Activated gamma-delta T cell treated with anti-CD3 and anti-CD28 coated beads, Interleukin-2, amount 50 U/mL, for 16 hours (primary cell): ENCODE measurements at places on chromosomes 2 and 18.

- no peak for DNase-seq
Observed at GRCh38 chr18:72233106-72233505, 311.0 kb downstream of the CBLN2 start.

GRCh38 chr2:46719487-46719886, 196.1 kb downstream of the MCFD2 start:
- DNase-seq, result no peak

- no peak for DNase-seq
Observed at GRCh38 chr2:157244691-157245090, 12.8 kb upstream of the GALNT5 start.

GRCh38 chr2:164622338-164623106, 1.2 kb upstream of the GRB14 start:
- DNase-seq, result no peak

DNA sequence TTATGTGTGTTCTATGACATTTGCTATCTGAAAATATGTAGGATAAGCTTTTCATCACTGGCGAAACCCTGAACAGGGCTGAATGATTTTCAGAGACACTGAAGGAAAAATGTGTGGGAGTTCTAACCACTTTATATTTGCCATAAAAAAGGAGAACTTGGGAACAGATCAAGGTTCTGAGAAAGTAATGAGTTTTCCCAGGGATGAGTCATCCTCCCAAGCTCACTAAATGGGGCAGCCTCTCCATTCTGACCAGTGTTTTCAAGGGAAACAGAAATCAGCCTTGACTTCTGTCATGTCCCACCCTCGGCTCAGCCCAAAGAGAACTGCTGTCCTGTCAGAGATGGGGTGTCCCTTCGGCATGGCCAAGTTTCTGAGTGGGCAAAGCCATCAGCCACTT, 2109.8 kb upstream of the CELF4 start:
- no peak for DNase-seq

- DNase-seq, result no peak
Observed at GRCh38 chr2:102181376-102181775, 5.4 kb upstream of the IL1RL2 start.

DNA sequence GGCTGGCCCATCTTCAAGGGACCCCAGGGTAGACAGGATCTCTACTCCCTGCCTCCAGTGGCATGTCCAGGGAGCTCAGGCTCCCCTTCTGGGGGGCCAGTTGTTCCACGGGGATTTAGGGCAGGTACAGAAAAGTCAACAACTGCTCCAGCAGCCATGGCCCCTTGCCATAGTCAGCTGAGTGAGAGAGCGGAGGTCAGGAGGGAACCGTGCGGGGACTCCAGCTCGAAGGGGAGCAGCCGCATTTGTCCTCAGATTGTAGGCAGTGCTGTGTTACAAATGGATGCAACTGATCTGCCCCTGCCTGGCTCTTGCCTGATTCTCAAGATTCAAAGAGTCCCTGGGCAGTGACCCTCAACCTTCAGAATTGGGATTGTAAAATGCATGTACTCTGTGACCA, 49.9 kb downstream of the ITGB1BP1 start:
- DNase-seq, result no peak

DNA sequence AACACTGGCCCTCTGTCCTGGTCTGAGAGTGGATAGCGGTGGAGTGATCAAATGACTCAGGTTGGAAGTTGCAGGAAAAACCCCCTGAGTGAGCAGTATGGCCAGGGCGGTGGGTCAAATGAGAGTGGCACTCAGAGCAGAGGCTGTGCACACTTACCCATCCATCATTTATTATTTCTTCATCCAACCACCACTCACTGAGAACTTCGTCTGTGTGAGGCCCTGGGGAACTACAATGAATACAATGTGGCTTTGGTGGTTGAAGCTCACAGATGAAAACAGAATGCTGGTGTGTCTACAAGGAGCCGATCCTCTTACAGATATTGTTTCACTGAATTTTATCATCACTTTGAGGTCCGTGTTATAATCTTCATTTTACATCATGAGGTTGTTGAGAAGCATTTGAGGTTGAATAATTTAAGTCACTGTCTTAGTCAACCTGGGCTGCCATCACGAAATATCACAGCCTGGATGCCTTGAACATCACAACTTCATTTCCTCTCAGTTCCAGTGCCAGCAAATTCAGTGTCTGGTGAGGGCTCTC, 73.4 kb upstream of the ID2 start:
- no peak for DNase-seq

DNA sequence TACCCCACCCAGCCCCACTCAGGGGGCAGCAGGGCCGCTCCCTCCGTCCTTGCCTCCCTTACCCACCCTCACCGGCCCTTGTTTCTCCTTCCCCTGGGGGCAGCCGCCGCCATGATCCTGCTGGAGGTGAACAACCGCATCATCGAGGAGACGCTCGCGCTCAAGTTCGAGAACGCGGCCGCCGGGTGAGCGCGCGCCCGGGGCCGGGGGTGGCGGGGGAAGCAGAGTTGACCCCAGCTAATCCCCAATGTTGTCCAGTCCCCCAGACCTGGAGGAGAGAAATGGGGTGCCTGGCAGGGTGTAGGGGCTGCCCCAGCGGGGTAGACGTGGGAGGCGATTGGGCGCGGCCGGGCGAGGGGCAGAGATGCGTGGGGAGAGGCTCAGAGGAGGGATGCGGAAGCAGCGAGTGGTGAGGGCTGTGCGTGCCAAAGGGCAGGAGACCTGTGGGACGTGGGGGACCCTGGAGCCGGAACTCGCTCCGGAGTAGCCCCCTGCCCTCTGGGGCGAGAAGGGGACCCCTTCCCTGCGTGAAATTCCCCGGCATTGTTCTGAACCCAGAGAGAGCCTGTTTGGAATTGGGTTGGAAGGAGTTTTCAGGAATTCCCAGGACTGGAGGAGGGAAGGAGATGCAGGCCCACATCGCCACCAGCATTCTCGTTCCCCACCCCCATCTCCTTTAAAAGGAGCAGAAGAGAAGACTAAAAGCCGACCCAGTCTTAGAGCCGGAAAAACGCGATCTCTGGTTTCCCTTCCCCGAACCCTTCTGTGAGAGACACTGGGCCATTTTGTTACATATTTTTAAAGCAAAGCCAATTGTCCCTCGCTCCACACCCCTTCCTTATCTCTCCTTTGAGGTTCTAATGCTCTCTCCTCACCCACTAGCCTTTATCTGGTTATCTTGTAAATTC, 625 bp downstream of the ARPC2 start:
- peak; percentile 52 for DNase-seq

DNA sequence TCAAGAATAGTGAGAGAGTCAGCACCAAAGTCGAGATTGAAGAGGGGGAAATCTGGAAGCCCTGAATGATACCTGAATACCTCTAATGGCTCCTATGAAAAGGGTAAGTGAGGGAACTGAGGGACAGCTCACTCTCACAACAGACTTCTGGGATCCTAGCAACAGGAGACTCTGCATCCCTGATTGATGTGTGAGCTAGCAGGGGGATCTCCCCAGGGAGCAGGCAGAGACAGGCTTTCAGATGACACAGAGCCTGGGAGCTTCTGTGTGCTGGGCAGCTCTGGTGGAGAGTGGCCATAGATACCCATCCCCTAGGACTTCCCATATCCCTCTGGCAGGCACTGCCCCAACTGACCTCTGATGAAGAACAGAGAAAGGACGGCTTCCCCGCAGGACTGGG, 206.2 kb downstream of the EXOC6B start:
- DNase-seq, result no peak

GRCh38 chr2:115011721-115012120, 569.3 kb downstream of the DPP10 start:
- DNase-seq, result no peak

GRCh38 chr2:157760949-157761348, 115.2 kb downstream of the ACVR1 start:
- DNase-seq, result no peak

- DNase-seq, result no peak
Observed at GRCh38 chr2:175806125-175806490, 196.0 kb downstream of the LNPK start.

DNA sequence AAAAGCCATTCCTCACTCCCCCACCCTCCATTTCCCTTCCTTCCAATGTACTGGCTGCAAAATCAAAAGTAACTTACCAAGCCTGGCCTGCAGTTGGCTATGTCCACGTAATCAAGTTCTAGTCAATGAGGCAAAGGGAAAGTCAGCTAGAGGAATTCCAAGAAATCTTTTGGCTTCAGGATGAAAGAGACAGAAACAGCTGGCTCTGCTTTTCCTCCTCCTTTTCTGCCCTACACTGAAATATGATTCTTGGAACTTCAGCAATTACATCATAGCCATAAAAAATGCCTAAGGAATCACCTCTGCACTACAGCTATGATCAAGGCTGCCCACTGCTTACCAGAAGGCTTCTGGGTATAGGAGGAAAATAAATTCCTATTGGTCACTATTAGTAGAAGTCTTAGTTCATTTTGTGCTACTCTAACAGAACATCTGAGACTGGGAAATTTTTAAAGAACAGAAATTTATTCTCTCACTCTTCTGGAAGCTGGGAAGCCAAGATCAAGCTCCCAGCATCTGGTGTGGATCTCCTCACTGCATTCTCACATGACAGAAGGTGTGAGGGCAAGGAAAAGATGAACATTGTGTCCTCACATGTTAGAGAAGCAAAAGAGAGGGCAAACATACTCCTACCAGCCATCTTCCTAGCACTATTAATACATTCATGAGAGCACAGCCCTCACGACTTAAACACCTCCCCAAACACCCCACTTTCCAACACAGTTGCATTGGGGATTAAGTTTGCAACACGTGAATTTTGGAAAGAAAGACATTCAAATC, 219.9 kb downstream of the TMX3 start:
- no peak for DNase-seq

- DNase-seq, result no peak
Observed at GRCh38 chr2:239930378-239930777, 94.8 kb downstream of the NDUFA10 start.

DNA sequence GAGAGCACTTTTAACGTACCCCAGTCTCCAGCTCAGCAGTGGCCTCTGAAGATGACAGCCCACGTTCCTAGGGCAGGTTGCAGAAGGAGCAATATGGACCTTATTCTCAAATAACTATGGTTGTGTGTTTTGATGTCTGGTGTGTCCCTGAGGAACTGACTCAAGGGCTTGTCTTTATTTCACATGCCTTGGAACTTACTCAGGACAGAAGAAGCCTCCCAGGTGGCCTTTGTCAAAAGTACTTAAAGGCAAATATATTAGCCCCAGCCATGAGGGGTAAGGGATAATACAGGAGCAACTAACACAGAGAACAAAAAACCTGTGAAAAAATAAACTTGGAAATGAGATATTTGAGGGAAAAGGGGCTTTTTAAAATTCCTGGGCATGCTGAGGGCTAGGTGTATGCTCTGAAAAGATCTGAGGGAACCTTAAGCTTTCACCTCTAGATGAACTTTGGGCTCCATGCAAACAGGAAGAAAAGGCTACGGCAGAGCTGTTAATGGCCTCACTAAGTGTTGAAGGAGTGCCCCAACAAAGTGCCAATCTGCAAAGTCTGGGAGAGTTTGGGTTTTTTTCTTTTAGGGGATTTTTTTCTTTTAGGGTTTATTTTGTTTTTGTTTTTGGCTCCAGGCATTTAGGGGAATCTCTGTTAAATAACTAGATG, 40.3 kb downstream of the SRBD1 start:
- no peak for DNase-seq

DNA sequence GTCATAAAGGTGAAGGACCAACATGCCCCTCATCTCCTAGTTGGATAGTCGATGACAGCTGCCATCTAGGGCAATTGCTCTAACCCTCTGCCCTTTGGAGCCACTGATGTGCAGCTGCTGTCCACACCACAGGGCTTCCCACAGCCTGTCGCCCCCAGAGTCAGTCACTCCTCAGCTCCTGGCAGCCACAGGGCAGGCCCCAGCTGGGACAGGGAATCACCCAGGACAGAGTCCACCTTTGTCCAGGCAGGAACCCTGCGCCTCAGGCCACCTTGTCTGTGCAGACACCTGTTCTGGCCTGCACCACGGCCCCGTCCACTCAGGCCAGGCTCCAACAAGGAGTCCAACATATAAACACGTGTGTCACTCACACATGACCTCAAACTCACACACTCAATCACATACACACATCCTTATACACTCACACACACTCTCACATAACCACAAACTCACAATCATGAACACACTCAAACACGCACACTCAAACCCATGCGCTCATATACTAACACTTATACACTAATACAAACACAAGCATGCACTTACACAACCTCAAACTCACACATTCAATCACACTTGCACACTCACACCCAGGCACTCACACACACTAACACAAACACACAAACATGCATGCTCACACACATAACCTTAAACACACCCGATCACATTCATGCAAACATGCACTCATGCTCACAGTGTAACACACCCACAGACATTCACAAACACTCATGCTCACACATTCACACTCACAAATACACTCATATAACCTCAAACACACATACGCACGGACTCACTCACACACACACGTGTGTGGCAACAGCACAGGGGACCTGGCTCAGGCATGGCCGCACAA, 29.7 kb downstream of the HDAC4 start:
- DNase-seq, result no peak

- DNase-seq, result no peak
Observed at GRCh38 chr2:67032076-67032475, 365.1 kb upstream of the ETAA1 start.

DNA sequence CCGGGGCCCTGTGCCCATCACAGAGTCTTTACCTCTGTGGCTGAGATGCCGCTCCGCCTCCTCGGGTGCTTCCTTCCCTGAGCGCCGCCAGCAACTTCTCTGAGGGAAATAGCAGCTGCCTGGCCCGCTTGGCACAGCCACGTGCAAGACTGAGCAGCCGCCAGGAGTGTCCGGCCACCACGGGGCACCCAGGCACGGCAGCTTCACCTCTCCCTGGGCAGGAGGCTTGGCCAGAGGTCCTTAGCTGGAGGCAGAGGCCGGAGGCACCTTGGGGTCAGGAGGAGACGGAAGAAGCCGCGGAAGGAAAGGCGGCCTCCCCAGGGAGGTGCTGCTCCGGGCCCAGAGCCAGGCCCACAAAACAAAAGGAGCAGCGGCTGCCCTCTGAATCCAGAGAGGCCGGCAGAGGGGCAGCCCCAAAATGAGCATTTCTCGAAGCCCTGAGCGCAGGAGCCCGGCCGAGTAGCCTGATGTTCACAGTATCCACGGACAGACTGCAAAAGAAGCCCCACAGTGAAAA, 6.0 kb upstream of the LIMS2 start:
- DNase-seq, result no peak

DNA sequence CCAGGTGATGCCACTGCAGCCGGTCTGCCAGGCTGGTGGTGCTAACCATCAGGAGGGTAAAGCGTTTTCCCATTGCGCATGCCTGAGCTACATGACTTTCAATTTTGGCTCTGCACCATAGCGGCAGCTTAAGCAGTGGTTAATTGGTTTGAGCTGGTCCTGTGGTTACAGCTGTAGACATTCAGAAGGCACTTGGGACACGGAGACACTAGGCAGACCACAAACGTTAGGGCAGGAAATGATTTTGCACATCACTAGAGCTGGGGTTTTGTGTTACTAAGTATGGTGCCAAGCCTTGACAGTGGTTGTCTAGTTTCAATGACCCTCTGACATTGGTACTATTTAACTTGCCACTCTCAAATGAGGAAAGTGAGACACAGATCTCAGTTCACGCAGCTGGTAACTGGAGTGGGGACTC, 28.9 kb upstream of the CNOT11 start:
- DNase-seq, result peak; percentile 16

- DNase-seq, result no peak
Observed at GRCh38 chr18:76264876-76265250, 230.2 kb downstream of the ZNF516 start.

GRCh38 chr2:182301093-182301492, 125.7 kb downstream of the PDE1A start:
- DNase-seq, result no peak

GRCh38 chr2:134277223-134277622, 23.4 kb downstream of the MGAT5 start:
- no peak for DNase-seq

GRCh38 chr2:159013103-159013502, 44.7 kb downstream of the TANC1 start:
- no peak for DNase-seq
